ENCODE measurements at places on chromosomes 4 and X. TPM values are rescaled to one million over a fixed set of nuclear protein-coding genes. Genes with fewer than 3 reads are reported as not detected.

GRCh38 chrX:9882669-9883446, 84.3 kb upstream of the CLDN34 start:
- DNase-seq = no peak

DNA sequence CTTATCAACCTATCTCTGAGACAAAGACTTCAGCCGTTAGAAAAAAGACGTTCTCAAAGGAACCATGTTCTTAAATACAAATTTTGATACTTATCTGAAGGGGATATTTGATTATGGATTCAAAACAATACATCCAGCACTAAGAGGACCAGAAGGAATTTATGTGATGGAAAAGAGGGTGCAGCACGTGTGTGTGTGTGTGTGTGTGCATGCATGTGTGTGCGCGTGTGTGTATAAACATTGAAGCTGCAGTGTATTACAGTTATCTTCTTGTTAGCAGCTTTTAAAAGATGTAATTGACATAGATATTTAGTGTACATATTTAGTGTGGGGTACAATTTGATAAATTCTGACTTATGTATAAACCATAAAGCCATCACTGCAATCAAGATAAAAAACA, 44.9 kb downstream of the ANK2 start:
- DNase-seq = no peak

PCDH7 gene
- total RNA-seq = 0.60 TPM

CLNK gene
- total RNA-seq = not detected

Measured in RPMI7951 (cell line).